ENCODE measurements at places on chromosomes 2 and 18. TPM values are rescaled to one million over a fixed set of nuclear protein-coding genes. Genes with fewer than 3 reads are reported as not detected.
A peak's percentile ranks its signal among the peaks of the same experiment; 100 is the strongest.

GRCh38 chr2:84816426-84817026 lies 64.4 kb downstream of the TRABD2A start:
- no peak overlapping the region for H3K4me3 ChIP-seq
- H3K4me1 ChIP-seq, result peaks cover 36% of the 10 kb centered on the region
- peaks cover 35% of the 10 kb centered on the region for H3K36me3 ChIP-seq

DNA sequence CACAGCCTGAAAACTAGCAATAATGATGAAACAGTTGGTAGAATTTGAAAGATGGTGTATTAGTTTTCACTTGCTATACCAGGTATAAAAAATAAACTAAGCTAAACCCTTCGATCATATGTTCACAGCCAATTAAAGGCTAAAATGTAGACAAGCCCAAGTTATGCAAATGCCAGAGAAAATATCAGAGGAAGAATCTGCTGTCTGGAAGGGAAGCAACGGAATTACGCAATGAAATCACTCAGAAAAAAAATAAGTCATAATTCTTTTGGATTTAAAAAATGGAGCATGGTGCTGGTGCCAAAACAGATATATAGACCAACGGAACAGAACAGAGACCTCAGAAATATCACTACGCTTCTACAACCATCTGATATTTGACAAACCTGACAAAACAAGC lies 108.3 kb downstream of the ARL4C start:
- no peak overlapping the region for H3K27ac ChIP-seq
- peaks cover 27% of the 10 kb centered on the region for H3K4me1 ChIP-seq
- no peak for DNase-seq
- no peaks in the 10 kb centered on the region for H3K27me3 ChIP-seq
- peaks cover 27% of the 10 kb centered on the region for H3K36me3 ChIP-seq
- H3K4me3 ChIP-seq, result no peak overlapping the region

The STAM2 gene
- total RNA-seq, result 16.5 TPM

DNA sequence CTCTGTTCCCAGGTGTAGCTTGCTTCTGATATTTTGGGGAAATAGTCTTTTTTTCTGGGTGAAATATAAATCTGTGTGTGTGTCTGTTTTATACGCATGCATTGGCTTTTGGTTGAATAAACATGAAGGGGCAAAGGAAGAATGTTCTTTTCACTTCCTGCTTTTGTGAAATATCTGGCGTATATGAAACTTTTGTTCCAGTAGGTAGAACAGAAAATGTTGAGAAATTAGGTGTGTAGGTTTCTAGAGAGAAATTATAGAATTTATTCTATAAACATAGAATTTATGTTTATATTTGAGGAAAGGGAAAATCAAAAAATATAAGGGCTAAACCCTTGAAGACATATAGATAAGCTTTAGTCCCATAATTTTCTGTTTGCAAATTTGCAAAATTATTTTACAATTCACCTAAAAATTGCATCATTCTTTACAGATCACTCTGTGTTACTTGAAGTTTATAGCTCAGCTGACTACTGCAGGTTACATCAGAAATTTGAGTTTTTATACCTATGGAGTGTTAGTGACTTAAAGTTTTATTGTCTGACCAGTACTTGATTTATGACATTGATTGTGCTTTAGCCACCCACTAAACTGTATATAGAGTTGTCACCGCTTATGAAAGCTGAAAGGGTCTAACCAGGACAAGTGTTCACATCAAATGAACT lies 116.1 kb downstream of the FAM117B start:
- no peaks in the 10 kb centered on the region for H3K27me3 ChIP-seq
- no peak for DNase-seq
- H3K27ac ChIP-seq, result peak overlapping the region; percentile 72
- H3K4me3 ChIP-seq, result no peak overlapping the region

DNA sequence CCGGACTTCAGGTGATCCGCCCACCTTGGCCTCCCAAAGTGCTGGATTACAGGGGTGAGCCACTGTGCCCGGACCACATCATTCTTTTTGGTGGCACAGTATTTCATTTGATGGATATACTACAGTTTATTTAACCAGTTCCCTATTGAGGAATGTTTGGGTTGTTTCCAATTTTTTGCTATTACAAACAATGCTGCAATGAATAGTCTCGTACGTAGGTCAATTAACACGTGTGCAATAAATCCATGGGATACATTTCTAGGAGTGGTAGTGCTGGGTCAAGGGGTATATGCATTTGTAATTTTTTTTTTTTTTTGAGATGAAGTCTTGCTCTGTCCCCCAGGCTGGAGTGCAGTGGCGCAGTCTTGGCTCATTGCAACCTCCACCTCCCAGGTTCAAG lies 28.4 kb upstream of the XPO1 start:
- H3K4me3 ChIP-seq, result no peak overlapping the region
- H3K27me3 ChIP-seq, result no peaks in the 10 kb centered on the region
- H3K36me3 ChIP-seq, result no peaks in the 10 kb centered on the region
- peaks cover 6% of the 10 kb centered on the region for H3K4me1 ChIP-seq

DNA sequence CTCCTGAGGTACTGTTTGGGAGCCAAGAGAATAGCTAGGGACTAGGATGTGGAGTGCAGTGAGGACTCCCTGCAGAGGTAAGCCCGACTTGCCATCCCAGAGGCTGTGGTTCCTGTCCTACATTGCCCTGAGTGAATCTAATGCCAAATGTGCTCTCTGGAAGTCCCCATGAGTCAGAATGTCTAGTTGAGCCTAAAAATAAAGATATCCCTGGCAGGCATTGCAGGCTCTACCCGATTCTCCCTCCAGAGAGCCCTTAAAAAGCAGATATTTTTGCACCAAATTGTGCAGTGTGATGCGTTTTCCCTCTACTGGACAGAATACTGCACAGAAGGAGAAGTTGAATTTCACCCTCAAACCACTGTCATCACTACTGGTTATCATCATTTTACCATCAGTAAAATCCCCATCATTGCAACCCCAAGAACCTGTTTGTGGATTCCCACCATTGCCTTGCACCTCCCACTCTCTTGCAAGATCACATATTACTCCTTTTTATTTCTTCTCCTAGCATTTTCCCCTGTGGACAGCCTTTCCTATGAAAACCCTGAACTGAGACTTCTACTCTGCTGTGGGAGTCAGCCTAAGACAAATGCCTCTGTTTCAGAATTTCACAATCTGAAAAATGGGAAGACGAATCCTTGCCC lies 98.0 kb downstream of the MARCHF4 start:
- H3K4me3 ChIP-seq, result no peak overlapping the region
- peaks cover 7% of the 10 kb centered on the region for H3K27me3 ChIP-seq
- no peak overlapping the region for H3K27ac ChIP-seq

DNA sequence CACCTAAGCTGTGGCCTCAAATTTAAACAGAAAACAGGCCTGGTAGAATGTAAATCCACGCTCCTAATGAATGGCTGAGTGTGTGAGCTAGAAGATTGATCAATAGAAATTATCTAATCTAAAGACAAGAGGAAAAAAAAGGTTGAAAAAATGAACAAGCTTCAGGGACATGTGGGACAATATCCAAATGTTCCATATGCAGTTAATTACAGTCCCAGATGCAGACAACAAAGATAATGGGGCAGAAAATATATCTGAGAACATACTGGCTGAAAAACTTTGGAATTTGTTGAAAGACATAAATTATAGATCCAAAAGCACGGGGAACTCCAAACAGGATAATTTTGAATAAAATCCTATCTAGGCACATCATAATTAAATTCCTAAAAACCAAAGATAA lies 186.7 kb upstream of the SIX2 start:
- H3K36me3 ChIP-seq, result no peaks in the 10 kb centered on the region
- no peak overlapping the region for H3K27ac ChIP-seq
- H3K4me1 ChIP-seq, result no peaks in the 10 kb centered on the region
- H3K27me3 ChIP-seq, result peaks cover 20% of the 10 kb centered on the region

DNA sequence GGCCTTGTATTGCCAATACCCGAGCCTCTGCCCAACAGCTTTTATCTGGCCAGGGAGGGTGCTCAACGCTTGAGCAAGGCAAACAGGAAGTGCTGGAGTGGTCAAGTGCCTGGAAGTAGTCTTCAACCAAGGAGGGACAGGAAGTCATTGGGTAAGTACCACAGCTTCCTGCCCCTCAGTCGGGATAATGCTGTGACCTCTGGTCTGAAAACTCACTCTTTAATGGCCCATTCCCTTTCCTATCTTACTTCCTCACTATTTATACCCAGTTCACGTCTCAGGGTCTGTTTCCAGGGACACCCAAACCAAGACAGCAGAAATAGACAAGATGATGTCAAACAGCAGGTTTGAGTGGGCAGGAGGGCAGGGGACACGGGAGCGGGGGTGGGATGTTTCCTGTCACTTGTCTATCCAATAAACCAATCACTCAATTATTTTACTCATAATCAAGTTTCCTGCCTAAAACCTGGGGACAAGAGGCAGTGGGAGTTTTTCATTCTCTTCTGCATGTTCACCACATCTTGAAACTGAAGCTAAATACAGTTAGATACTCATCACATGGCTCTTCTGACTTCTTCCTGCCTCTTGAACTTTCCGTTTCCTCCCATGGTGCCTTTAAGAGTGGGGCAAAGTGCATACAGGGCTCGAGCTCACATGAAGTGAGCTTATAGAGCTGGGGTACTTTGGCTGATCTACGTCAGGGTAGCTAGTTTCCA lies 68.9 kb upstream of the CAB39 start:
- peak; percentile 58 for DNase-seq
- H3K27ac ChIP-seq, result peak overlapping the region; percentile 95
- no peaks in the 10 kb centered on the region for H3K27me3 ChIP-seq
- peak overlapping the region; percentile 21 for H3K4me3 ChIP-seq
- peaks cover 21% of the 10 kb centered on the region for H3K36me3 ChIP-seq

The CROCC2 gene
- total RNA-seq, result not detected

DNA sequence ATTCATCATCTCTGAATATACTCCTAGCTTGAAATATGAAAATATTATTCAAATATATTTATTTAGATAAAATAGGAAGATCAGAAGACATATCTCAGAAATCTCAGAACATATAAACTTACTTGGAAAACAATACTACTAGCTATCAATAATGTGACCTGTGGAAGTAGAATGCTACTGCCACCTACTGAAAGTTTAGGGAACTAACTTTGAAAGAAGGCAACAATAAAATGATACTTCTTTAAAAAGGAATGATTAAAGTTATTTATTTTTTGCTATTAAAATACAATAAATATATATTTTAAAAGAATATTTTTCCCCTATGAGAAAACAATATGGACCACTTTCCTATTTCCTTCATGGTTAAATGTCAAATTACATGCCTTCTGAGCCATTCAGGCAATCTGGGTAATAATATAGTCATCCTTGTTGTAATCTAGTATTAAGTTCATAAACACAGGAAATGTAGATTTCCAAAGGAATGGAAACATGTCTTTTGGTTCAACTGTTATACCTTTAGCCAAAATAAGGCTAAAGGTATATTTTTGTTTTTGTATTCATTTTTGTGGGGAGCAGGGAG lies 26.0 kb downstream of the ACADL start:
- H3K4me1 ChIP-seq, result peaks cover 2% of the 10 kb centered on the region
- H3K4me3 ChIP-seq, result no peak overlapping the region
- DNase-seq, result peak; percentile 24
- H3K27ac ChIP-seq, result no peak overlapping the region
- H3K36me3 ChIP-seq, result no peaks in the 10 kb centered on the region
- peaks cover 15% of the 10 kb centered on the region for H3K27me3 ChIP-seq

DNA sequence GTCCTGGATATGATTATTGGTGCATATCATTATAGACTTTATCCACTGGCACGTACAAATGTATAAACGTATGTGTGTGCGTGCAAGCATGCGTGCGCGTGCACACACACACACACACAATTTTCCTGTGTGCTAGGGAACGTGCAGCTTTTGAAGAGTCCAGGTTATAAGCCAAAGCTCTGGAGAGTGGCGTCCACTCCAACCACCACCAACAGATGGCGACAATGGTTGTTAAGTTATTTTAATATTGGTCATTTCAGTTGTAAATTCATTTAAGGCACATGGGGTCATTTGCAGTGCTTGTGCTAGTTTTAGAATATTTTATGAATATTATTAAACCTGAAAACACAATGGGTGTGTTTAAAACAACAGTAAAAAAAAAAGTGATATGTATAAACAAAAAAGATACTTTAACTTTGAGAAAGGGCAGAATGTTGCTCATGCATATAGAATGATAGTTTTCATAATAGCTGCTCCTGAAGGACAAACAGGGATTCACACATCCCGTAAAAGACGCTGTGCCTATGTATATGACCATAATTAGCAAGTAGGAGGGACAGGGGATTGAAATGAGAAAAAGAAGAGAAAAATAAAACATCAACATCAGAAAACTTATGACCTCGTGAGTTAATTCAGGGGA lies 124.2 kb upstream of the ITGB6 start:
- H3K4me1 ChIP-seq, result peaks cover 81% of the 10 kb centered on the region
- H3K27me3 ChIP-seq, result no peaks in the 10 kb centered on the region
- no peak overlapping the region for H3K4me3 ChIP-seq
- H3K36me3 ChIP-seq, result peaks cover 8% of the 10 kb centered on the region
- DNase-seq, result peak; percentile 42

The INHA gene
- total RNA-seq, result not detected

- no peak overlapping the region for H3K4me3 ChIP-seq
- H3K4me1 ChIP-seq, result no peaks in the 10 kb centered on the region
- H3K27ac ChIP-seq, result no peak overlapping the region
- H3K27me3 ChIP-seq, result peaks cover 3% of the 10 kb centered on the region
These were observed 371.2 kb downstream of the INSIG2 start for GRCh38 chr2:118459426-118459825.

Measured in activated CD4-positive, alpha-beta T cell treated with anti-CD3 and anti-CD28 coated beads, Interleukin-2, amount 10 ng/mL, durations not matched to agents 7 days and 5 days (primary cell).